ENCODE measurements at places on chromosomes 7 and 10.

GRCh38 chr10:79079490-79080355 lies 11.0 kb downstream of the ZMIZ1 start:
- DNase-seq = peak; percentile 36

GRCh38 chr7:125450749-125451148 lies 521.1 kb upstream of the POT1 start:
- no peak for DNase-seq

DNA sequence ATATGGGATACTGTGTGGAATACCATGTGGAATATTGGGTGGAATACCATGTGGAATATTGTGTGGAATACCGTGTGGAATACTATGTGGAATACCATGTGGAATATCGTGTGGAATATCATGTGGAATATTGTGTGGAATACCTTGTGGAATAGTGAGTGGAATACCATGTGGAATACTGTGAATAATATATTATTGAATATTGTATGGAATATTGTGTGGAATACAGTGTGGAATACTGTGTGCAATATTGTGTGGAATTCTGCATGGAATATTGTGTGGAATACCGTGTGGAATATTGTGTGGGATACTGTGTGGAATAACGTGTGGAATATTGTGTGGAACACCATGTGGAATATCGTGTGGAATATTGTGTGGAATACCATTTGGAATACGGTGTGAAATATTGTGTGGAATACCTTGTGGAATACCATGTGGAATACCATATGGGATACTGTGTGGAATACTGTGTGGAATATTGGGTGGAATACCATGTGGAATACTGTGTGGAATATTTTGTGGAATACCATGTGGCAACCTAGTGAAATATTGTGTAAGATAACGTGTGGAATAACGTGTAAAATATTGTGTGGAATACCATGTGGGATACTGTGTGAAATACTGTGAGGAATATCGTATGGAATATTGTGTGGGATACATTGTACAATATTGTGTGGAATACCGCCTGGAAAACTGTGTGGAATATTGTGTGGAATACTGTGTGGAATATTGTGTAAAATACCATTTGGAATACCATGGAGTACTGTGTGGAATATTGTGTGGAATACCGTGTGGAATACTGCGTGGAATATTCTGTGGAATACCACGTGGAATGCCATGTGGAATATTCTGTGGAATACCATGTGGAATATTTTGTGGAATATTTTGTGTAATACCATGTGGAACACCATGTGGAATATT lies 133.9 kb upstream of the CHST15 start:
- no peak for DNase-seq

GRCh38 chr7:137790828-137791227 lies 55.9 kb downstream of the DGKI start:
- DNase-seq = no peak

GRCh38 chr10:132848951-132849545 lies 63.1 kb upstream of the NKX6-2 start:
- no peak for DNase-seq

DNA sequence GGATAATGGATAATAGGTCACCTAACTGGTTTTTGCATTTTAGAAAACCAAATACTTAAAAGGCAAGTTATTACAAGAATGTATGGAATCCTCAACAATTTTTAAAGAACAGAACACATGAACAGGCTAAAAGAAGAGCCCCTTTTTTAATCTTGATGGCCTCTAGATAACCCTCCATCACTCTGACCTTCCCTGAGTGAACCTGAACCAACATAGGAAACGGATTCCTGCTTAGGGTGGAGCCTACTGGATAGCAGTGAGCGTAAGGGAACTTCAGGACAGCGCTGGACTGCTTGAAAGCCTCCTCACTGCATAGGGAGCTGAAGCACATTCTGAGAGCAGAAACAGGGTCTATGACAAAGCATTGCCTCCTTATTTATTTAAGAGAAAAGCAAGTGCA lies 20.5 kb downstream of the TRPV5 start:
- DNase-seq = no peak

DNA sequence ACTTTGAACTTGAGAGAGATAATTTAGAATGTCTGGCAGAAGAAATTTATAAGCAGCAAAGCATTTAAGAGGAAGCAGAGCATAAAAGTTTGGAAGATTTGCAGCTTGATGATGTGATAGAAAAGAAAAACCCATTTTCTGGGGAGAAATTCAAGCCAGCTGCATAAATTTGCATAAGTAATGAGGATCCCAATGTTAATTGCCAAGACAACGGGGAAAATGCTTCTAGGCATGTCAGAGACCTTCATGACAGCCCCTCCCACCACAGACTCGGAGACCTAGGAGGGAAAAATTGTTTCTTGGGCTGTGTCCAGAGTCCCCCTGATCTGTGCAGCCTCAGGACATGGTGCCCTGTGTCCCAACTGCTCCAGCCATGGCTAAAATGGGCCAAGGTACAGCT lies 263.6 kb upstream of the POT1 start:
- DNase-seq = no peak

- peak; percentile 35 for DNase-seq
These were observed 100.1 kb downstream of the HIP1 start for GRCh38 chr7:75638594-75639070.

Data from fibroblast of pulmonary artery (primary cell).